ENCODE measurements at places on chromosomes 4 and X.

DNA sequence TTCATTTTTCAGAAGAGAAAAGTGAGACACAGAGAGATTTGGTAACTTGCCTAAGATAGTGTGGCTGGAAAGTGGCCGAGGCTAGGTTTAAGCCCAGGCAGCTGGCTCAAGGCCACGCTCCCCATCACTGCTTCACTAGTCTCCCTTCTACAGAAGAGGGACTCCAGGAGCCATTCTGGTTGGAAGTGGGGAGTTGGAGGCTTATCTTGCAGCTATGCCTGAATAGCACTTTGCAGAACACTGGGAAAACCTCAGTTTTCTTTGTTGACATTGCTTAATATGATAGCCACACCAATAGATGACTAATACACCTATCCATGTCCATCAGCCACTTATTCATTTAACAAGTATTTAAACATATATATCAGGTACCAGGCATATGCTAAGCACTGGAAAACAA lies 18.5 kb downstream of the LRRC66 start:
- H3K4me1 ChIP-seq, result no peaks in the 10 kb centered on the region
- no peaks in the 10 kb centered on the region for H3K36me3 ChIP-seq
- H3K27me3 ChIP-seq, result no peaks in the 10 kb centered on the region
- ATAC-seq, result no peak

- H3K27ac ChIP-seq, result no peak overlapping the region
- no peak for ATAC-seq
- no peaks in the 10 kb centered on the region for H3K27me3 ChIP-seq
- no peaks in the 10 kb centered on the region for H3K36me3 ChIP-seq
Measured at GRCh38 chr4:6071959-6072720, 53.9 kb upstream of the C4orf50 start.

DNA sequence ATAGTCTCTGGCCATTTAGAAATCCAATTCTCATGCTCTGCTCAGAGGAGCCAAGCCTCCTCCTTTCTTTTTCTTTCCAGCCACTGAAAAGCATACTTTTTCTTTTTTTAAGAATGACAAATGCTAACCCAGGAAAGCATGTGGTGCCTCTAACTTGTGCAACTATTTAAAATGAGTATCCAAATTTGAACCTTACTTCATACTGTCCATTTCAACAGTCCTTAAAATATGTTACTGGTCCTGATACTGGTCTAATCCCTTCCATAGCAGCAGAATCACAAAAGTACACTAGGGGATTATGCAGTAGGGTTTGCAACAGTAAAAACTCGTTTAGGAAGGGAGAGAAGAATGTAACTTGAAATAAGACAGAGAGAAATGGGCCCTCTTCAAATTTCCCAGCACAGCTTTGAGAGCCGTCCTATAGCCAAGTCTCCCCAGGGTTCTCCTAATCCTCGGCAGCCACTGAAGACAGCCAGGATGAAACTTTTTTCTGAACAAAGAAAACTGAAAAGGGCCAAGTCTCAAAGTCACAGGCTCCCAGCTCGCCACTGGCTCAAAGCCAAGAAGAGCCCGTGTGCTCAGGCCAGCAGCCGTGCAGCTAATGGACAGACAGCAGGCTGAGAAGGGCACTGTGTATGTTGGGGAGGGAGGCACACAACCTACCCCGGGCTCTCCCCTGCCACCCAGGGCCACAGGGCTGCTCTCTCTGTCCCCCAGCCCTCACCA lies 39.5 kb downstream of the GPC4 start:
- no peak overlapping the region for H3K27ac ChIP-seq
- H3K4me3 ChIP-seq, result no peak overlapping the region
- H3K27me3 ChIP-seq, result no peaks in the 10 kb centered on the region
- no peaks in the 10 kb centered on the region for H3K4me1 ChIP-seq

- ATAC-seq, result no peak
- H3K4me3 ChIP-seq, result no peak overlapping the region
- H3K27ac ChIP-seq, result no peak overlapping the region
- no peaks in the 10 kb centered on the region for H3K36me3 ChIP-seq
Measured at GRCh38 chr4:170193496-170193895, 103.7 kb upstream of the AADAT start.

- peaks cover 5% of the 10 kb centered on the region for H3K36me3 ChIP-seq
- H3K4me1 ChIP-seq, result peaks cover 7% of the 10 kb centered on the region
- H3K27me3 ChIP-seq, result no peaks in the 10 kb centered on the region
- no peak for ATAC-seq
Measured at GRCh38 chr4:147842573-147842972, 110.7 kb downstream of the ARHGAP10 start.

DNA sequence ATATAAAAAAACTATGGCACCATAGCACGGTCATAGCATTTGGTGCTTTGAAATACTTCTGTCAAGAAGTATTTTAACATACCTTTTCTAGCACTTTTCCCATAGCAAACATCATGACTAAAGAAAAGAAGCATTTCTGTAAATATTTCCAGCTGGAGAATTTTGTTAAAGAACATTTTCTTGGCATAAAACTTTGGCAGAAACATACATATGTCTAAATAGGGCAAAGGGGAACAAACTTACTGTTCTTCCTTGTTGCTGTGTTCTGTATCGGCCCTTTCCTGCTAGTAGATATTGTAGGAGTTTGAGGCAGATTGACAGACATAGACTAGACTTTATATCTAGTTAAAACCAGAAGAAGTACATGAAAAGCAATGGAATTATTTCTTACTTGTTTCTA lies 2368.5 kb downstream of the PCDH7 start:
- no peaks in the 10 kb centered on the region for H3K4me1 ChIP-seq
- ATAC-seq, result no peak
- H3K27me3 ChIP-seq, result no peaks in the 10 kb centered on the region
- H3K27ac ChIP-seq, result no peak overlapping the region
- H3K36me3 ChIP-seq, result no peaks in the 10 kb centered on the region

GRCh38 chr4:4501679-4502078 lies 40.2 kb downstream of the STX18 start:
- no peak for ATAC-seq
- H3K4me1 ChIP-seq, result peaks cover 8% of the 10 kb centered on the region
- H3K36me3 ChIP-seq, result no peaks in the 10 kb centered on the region
- peak overlapping the region; percentile 70 for H3K4me3 ChIP-seq
- no peak overlapping the region for H3K27ac ChIP-seq

GRCh38 chr4:139014371-139015268 lies 961 bp upstream of the NOCT start:
- peaks cover 26% of the 10 kb centered on the region for H3K36me3 ChIP-seq
- ATAC-seq, result peak; percentile 56
- no peaks in the 10 kb centered on the region for H3K27me3 ChIP-seq
- H3K4me1 ChIP-seq, result peaks cover 25% of the 10 kb centered on the region
- H3K4me3 ChIP-seq, result peak overlapping the region; percentile 82

GRCh38 chr4:142044271-142044670 lies 407.9 kb downstream of the IL15 start:
- H3K27me3 ChIP-seq, result no peaks in the 10 kb centered on the region
- ATAC-seq, result no peak
- H3K27ac ChIP-seq, result peak overlapping the region; percentile 76
- peaks cover 72% of the 10 kb centered on the region for H3K36me3 ChIP-seq

DNA sequence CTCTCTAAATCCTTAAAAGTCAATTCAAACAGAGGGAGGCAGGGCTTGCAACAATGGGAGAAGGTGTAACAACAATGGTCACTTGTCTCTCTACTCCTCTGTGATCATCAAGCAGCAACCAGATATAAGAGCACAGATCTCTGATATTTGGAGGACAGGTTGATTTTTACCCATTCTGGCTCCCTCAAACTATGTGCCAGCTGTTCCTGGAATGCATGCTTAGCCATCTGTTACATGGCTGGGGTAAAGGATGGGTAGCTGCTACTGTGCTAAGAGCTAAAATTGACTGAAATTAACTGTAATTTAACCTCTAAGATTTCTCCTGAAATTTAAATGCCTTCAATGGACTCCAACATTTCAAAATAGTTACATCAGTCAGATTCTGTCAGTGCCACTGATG lies 1459.9 kb downstream of the PCDH7 start:
- no peak for ATAC-seq
- no peaks in the 10 kb centered on the region for H3K4me1 ChIP-seq
- no peaks in the 10 kb centered on the region for H3K36me3 ChIP-seq
- no peak overlapping the region for H3K4me3 ChIP-seq

DNA sequence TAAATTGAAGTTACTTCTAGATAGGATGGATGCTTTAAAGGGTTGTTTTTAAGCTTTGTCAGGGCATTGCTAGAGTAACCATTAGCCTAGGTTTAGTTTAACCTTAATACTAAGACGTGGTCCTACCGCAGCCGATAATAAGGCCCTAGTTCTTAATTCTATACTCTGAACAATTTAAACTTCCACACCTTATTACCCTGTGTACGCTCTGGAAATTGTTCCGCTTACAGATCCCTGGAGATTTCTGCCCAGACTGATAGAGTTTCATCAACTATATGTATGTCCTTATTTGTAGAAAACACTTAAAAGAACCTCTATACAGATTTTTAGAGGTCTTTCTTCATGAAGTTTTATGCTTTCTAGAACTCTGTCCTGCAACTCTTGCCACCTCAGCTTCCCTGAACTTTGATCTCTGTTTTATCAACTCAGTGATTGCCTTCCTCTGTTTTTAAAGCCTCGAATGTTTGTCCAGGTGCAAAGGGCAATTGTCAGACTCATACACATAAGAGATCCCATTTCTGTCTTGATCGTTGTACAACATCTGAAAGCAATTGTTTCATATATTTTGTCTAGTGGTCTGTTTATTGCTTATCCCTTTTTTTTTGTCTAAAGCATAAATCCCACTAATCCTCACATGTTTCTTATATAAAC lies 71.1 kb upstream of the VCX start:
- ATAC-seq, result no peak
- no peaks in the 10 kb centered on the region for H3K27me3 ChIP-seq
- H3K36me3 ChIP-seq, result no peaks in the 10 kb centered on the region
- H3K27ac ChIP-seq, result no peak overlapping the region
- H3K4me3 ChIP-seq, result no peak overlapping the region
- H3K4me1 ChIP-seq, result no peaks in the 10 kb centered on the region

GRCh38 chr4:158181906-158182305 lies 9.1 kb upstream of the GASK1B start:
- H3K27me3 ChIP-seq, result peaks cover 15% of the 10 kb centered on the region
- H3K36me3 ChIP-seq, result no peaks in the 10 kb centered on the region
- no peak overlapping the region for H3K27ac ChIP-seq
- H3K4me1 ChIP-seq, result no peaks in the 10 kb centered on the region
- H3K4me3 ChIP-seq, result no peak overlapping the region

GRCh38 chrX:1434871-1435240 lies 17.9 kb downstream of the ASMTL start:
- H3K27ac ChIP-seq, result no peak overlapping the region
- H3K4me1 ChIP-seq, result no peaks in the 10 kb centered on the region
- no peaks in the 10 kb centered on the region for H3K27me3 ChIP-seq
- H3K36me3 ChIP-seq, result peaks cover 66% of the 10 kb centered on the region

DNA sequence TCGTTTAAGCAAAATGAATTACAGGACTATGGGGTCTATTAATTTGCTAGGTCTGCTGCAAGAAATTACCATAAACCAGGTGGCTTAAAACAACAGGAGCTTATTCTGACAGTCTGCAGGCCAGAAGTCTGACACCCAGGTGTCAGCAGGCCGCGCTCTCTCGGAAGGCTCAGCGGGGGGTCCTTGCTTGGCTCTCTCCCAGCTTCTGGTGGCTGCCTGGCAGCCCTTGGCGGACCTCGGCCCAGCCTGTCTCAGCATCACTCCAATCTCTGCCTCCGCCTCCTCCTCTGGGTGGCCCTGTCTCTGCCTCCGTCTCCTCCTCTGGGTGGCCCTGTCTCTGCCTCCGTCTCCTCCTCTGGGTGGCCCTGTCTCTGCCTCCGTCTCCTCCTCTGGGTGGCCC lies 580.5 kb upstream of the FAT1 start:
- no peak for ATAC-seq
- H3K27me3 ChIP-seq, result no peaks in the 10 kb centered on the region
- no peak overlapping the region for H3K4me3 ChIP-seq
- H3K27ac ChIP-seq, result no peak overlapping the region
- no peaks in the 10 kb centered on the region for H3K36me3 ChIP-seq

DNA sequence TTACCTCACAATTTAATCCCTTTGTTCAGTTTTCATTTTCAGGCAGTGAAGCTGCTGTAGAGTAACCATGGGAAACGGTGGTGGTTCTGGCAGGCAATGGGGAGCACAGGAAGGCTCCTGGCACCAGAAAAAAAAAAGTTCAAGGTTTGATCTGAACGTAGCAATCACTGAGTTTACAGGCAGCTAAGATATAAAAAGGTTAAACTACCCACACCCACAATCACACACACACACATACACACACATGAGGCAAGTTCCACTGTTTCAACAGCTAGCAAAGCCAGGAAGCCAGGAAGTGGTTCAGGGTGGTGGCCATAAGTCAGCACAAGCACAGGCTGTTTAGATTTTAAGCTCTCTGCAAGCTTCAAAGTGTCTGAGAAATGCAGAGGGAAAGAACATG lies at the start of gene SULT1B1:
TSS of gene SULT1B1 (minus strand) at position 166 of the 400 bp plus-strand sequence. CDS start 5,403 bp downstream, outside the sequence.
- no peaks in the 10 kb centered on the region for H3K36me3 ChIP-seq
- H3K27me3 ChIP-seq, result no peaks in the 10 kb centered on the region

GRCh38 chr4:16663732-16664131 lies 234.7 kb downstream of the LDB2 start:
- H3K4me1 ChIP-seq, result no peaks in the 10 kb centered on the region
- no peak overlapping the region for H3K4me3 ChIP-seq
- H3K27me3 ChIP-seq, result no peaks in the 10 kb centered on the region
- H3K36me3 ChIP-seq, result no peaks in the 10 kb centered on the region

DNA sequence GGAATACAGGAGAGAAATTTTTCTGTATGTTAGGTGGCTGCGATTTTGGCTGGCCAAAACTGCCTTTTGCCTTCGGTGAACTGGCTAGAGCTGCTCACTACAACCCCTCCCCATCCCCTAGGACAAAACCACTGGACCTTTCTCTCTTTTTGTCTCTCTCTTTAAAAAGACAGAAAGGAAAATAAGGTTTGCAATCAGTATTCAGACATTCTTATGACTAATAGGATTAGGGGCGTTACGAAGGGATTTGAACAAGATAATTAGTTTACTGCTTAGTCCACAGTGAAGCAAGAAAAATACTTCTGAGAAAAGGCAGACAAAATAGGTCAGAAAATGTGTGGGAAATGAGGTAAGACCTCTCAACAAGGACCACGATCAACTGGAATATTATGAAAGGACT lies 180.4 kb downstream of the SLIT2 start:
- H3K4me1 ChIP-seq, result no peaks in the 10 kb centered on the region
- peaks cover 5% of the 10 kb centered on the region for H3K27me3 ChIP-seq
- no peak for ATAC-seq
- no peak overlapping the region for H3K27ac ChIP-seq

DNA sequence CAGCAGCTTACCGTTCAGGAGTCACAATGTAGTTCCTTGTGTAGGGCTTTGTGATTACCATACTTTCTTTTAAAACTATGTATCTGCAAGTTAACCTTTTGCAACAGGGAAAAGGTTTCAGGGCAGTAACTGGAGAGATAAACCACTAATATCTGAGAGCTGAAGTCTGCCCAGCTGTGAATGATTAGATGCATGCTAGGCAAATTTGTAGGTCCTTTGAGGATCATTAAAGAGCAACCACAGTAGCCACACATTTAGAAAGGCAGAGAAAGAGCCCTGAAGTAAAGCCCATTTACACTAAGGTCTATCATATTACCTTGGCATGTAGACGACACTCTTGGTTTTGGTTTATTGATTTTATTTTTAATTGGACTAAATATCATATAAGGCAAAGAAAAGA lies 60.0 kb downstream of the ATP8A1 start:
- H3K27me3 ChIP-seq, result no peaks in the 10 kb centered on the region
- no peak for ATAC-seq
- H3K4me1 ChIP-seq, result no peaks in the 10 kb centered on the region
- peaks cover 16% of the 10 kb centered on the region for H3K36me3 ChIP-seq
- H3K27ac ChIP-seq, result no peak overlapping the region
- H3K4me3 ChIP-seq, result no peak overlapping the region

Data from activated T-helper 17 cell treated with anti-CD3 and anti-CD28 coated beads, Interleukin-2, amount 50 U/mL, for 72 hours (primary cell).